Effector memory CD8-positive, alpha-beta T cell (primary cell): ENCODE measurements at places on chromosomes 11 and 22.

DNA sequence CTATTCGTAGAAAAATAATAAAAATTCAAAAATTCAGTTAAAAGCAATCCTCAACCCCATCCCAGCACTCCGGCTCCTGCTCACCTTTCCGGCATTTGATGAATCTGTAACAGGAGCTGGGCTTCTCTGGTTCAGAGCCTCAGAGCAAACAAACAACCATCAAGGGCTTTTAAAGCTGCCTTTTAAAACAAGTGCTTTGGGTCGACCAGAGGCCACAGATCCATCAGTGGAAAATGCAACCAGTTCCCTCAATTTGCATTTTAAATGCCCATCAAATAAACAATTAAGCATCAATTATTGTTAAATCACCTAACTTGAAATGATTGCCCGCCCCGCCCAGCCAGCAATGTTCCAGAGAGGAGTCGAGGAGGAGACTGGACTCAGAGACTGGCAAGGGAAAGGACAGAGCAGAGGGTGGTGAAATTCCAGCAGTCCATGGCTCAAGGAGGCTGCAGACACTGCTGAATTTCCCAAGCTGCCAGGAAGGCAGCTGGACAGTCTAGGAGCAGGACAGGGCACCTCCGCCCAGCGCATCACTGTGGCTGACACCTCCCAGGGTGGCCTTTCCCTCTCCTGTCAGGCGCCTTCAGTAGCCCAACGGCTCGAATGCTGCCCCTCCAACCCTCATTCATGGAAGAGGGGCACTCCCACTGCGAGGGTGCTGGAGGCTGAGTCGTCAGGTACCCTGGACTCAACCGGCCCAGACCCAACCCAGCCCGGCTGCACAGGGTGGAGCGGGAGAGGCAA lies 7.5 kb downstream of the FXYD6 start:
- H3K4me3 ChIP-seq: no peak overlapping the region
- H3K4me1 ChIP-seq: peaks cover 4% of the 10 kb centered on the region
- no peak for DNase-seq
- no peaks in the 10 kb centered on the region for H3K36me3 ChIP-seq

DNA sequence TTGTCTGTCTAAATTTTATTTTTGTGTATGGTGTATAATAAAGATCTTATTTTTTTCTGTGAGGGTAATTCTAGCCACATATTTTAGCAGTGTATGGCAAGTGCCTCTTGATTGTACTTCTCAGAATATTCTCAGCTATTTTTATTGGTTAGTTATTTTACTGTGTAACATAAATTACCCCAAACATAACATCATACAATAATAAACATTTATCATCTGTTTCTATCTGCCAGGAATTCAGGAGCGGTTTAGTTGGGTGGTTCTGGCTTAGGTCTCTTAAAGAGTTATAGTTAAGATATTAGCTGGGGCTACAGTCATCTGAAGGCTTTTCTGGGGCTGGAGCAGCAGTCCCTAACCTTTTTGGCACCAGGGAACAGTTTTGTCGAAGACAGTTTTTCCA lies 47.8 kb downstream of the PPFIBP2 start:
- no peak overlapping the region for H3K4me3 ChIP-seq
- no peak overlapping the region for H3K27ac ChIP-seq
- no peaks in the 10 kb centered on the region for H3K27me3 ChIP-seq
- peaks cover 3% of the 10 kb centered on the region for H3K36me3 ChIP-seq

- no peaks in the 10 kb centered on the region for H3K27me3 ChIP-seq
- no peaks in the 10 kb centered on the region for H3K36me3 ChIP-seq
- no peak for DNase-seq
- H3K27ac ChIP-seq: no peak overlapping the region
Observed at GRCh38 chr11:15586741-15587473, 472.2 kb downstream of the INSC start.

- no peak overlapping the region for H3K4me3 ChIP-seq
- H3K4me1 ChIP-seq: no peaks in the 10 kb centered on the region
- no peaks in the 10 kb centered on the region for H3K36me3 ChIP-seq
- H3K27ac ChIP-seq: no peak overlapping the region
Observed at GRCh38 chr11:95353706-95354105, 122.7 kb upstream of the SESN3 start.

- H3K4me1 ChIP-seq: peaks cover 4% of the 10 kb centered on the region
- peaks cover 9% of the 10 kb centered on the region for H3K27me3 ChIP-seq
- H3K4me3 ChIP-seq: no peak overlapping the region
- no peak overlapping the region for H3K27ac ChIP-seq
Observed at GRCh38 chr22:37365950-37366349, 61.3 kb downstream of the ELFN2 start.

- H3K4me1 ChIP-seq: peaks cover 38% of the 10 kb centered on the region
- no peaks in the 10 kb centered on the region for H3K36me3 ChIP-seq
- DNase-seq: no peak
- no peak overlapping the region for H3K4me3 ChIP-seq
- peaks cover 22% of the 10 kb centered on the region for H3K27me3 ChIP-seq
Observed at GRCh38 chr22:48239461-48240147, 1477.2 kb downstream of the TBC1D22A start.
